Dorsolateral prefrontal cortex (tissue), 122 donors: ENCODE measurements at places on chromosomes 12 and 14.
A peak's percentile ranks its signal among the peaks of the same experiment; 100 is the strongest.

DNA sequence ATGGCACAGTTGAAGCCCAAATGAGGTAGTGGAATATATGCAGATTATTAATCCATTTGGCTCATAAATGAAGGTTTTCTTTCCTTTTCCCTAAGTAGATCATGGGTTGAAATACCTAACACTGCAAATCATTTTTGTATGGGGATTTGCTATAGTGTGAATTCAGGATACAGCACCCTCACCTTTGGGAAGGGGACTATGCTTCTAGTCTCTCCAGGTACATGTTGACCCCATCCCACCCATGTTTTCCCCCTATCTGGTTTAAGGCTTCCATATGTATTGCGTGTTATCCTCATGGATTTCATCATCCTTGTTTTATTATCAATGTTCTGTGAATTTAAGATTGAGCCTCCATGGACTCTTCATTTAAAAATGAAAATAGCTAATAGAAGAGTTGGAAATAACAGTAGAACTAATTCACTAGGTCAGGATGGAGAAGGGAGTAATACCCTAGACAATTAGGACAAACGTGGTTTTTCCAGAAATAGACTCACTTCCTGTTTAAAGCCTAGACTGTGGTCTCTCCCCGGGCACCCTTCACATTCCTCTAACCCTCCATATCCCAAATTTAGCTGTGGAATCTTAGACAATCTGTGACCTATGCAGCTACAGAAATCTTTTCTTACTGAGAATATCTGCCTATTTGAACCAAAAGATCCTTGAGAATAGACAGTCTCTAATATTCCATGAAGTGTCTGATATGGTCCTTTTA lies 56.5 kb downstream of the DAD1 start:
- DNase-seq, result no peak

- peak; percentile 90 for DNase-seq
Observed at GRCh38 chr12:104286516-104287482, 16.7 kb upstream of the EID3 start.

- peak; percentile 11 for DNase-seq
Observed at GRCh38 chr12:2118481-2119255, 65.9 kb downstream of the CACNA1C start.

DNA sequence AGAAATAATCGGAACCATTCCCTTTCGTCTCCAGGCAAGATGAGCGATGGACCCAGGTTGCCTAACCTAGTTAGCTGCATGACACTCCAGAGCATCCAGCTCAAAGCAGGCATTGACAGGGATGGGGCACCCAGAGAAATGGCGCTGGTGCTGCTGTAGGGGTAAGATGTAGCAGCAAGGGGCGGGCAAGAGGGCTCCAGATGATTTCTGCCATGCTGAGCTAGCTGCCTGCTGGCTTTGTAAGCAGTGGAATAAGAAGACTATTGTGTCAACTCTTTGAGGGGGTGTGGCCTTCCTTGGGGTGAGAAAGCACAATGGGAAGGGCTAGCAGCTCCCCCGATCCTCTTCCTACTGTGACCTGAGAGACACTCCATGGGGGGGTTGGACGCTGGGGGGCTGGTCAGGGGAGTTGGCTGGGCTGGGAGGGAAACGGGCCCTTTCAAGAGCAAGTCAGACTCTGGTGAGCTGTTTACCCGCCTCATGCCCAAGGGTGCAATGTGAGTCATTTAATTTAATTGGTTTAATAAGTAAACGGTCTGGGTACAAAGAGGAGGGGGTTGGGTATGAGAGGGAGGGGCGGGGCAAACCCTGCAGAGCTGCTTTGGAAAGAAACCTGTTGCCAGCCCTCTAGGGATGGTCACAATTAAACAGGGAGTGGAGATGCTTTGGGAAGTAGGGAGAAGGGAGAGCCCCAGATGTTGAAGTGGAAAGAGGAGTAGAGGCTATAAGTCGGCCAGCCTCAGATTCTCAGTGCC lies 50.5 kb downstream of the B4GALNT3 start:
- DNase-seq, result peak; percentile 9
